Stimulated activated CD8-positive, alpha-beta memory T cell treated with anti-CD3 and anti-CD28 coated beads, Interleukin-7, amount 100 ng/mL, for 1 hour (primary cell): ENCODE measurements at places on chromosomes 7 and 10.

DNA sequence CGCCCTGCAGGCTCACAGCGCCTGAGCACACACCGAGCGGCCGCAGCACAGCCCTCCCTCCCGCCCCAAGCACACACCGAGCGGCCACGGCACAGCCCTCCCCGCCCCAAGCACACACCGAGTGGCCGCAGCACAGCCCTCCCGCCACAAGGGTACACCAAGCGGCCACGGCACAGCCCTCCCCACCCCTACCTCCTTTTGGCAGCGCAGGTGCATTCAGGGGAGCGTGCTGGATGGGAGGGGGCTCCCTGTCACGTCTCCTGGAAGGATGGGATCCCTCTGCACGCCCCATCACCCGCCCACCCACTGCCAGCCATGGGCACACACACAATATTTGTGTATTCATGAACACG is 482.6 kb downstream of the DNAJB6 start:
- no peak for DNase-seq

DNA sequence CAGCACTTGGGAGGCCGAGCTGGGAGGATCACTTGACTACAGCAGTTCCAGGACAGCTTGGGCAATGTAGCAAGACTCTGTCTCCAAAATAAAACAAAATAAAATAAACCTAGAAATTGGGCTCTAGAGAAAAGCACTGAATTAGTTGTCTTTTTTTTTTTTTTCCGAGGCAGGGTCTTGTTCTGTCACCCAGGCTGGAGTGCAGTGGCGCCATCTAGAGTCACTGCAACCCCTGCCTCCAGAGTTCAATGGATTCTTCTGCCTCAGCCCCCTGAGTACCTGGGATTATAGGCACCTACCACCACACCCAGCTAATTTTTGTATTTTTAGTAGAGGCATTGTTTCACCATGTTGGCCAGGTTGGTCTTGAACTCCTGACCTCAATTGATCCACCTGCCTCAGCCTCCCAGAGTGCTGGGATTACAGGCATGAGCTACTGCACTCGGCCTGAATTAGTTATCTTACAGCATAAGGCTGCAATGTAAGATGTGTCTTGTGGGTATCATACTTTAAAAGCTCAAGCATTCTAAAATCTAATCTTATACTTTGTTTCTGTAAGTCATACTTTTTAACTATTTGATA is 12.8 kb downstream of the MEIG1 start:
- no peak for DNase-seq

DNA sequence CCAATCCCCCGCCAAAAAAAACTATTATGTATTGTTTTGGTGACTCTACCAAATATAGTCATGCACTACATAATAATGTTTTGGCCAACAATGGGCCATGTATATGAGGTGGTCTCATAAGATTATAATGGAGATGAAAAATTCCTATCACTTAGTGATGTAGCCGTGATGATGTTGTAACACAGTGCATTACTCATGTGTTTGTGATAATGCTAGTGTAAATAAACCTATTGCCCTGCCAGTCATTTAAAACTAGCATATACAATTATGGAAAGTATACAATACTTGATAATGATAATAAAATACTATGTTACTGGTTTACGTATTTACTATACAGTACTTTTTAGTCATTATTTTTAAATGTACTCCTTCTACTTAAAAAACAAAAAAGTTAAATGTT is 101.5 kb downstream of the SLC25A40 start:
- no peak for DNase-seq

DNA sequence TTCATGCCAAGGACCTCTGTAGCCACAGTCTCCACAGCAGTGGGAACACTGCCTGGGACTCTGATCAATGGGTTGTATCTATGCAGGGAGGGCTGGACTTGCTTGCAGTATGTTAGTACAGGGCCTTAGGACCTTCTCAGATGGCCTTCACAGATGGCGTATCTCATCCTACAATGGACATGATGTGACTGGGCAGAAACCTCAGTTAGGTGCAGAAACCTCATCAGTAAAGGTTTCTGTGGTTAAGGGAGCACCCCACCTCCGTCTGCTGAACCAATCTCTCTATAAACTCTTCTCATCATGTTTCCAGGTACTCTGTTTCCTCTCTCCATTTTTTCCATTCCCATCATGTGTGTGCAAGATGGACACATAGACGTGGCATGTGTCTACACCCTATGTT is 154.9 kb downstream of the EVX1 start:
- DNase-seq, result no peak

DNA sequence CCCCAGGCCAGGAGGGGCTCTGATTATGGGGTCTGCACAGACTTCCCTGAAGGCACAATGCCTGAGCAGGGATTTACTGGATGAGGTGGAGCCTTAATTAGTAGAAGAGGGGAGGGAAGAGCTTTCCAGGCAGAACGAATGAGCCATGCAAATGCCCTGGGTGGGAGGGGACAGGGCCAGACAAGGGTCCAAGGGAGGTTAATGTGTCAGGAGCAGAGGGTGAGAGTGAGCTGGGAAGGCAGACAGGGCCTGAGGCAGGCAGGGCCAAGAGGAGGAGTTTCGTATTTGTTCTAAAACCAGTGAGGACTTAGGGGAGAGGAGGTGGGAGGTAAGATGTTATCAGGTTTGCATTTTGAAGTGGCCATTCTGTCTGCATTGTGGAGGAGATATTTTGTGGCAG is 65.3 kb downstream of the NPY start:
- DNase-seq, result no peak

DNA sequence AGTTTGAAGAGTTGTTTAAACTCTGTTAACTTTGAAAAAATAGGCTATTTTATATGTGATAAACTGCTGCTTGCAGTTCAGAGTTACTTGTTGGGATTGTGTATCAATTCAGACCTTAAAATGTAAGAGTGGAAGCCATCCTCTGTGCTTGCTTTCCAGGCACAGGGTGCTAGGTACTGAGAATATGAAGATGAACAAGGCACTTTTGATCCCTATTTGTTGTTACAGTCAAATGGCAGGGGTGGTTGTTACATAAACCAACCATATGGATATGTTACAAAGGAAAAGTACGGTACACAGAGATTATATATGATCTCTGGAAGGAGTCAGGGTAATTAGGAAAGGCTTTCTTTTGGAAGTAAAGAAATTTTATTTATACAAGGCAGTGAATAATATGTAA is 63.8 kb downstream of the REEP3 start:
- DNase-seq, result no peak

DNA sequence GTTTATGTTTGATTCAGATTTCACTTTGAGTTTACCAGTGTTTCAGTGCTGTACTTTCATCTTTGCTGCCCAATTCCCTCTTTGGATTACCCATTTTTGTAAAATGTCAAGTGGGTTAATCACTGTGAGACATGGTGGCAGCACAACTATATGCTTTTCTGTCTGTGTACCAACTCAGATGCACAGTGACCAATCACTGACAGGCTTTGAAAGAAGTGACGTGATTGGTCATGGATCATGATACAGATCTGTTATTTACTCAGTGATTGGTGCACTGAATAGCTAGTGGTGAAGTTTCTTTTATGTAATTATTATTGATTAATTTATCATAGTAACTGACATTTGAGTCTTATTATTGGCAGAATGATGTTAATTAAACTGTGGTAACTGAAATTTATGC is 126.9 kb downstream of the SDK1 start:
- no peak for DNase-seq

- no peak for DNase-seq
Observed at GRCh38 chr7:76129366-76129765, 72.3 kb upstream of the SRRM3 start.

- DNase-seq, result no peak
Observed at GRCh38 chr10:12067336-12067735, 1.4 kb upstream of the DHTKD1 start.

DNA sequence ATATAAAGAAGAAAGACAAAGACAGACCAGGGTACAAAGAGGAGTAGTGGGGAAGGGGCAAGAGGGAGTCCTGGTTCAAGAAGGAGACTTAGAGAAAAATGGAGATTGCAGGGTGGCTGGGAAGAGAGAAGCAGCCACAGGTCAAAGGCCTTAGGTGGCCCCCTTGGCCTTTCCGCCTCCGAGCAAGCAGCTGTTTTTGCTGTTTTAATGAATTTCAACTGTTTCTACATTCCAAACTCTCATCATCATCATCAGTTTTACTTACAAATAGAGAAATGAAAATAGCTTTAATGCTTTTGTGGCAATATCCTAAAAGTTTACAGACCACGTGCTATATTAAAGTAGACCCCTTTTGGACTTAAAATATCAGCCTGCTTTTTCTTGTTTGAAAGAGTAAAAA is 399.7 kb downstream of the EXOC4 start:
- no peak for DNase-seq
